ENCODE measurements at places on chromosomes 4 and X.

DNA sequence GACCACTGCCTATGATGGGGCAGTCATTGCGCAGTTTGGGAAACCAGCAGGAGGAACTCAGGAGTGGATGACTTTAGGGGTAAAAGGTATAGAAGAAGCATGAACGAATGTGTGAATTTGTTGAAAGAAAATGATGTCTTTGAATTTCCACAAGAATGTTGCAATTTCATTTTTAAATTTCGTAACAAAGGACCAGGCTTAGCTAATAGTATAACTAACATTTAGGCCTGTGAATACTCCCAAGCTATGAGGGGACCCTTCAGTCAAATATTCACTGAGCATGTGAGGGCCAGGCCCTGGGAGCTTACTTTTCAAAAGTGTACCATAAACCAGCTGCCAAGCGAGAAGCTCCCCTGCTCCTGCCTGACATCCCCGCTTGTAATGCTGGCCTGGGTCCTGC lies 5.3 kb downstream of the MPC1L start:
- DNase-seq = no peak

DNA sequence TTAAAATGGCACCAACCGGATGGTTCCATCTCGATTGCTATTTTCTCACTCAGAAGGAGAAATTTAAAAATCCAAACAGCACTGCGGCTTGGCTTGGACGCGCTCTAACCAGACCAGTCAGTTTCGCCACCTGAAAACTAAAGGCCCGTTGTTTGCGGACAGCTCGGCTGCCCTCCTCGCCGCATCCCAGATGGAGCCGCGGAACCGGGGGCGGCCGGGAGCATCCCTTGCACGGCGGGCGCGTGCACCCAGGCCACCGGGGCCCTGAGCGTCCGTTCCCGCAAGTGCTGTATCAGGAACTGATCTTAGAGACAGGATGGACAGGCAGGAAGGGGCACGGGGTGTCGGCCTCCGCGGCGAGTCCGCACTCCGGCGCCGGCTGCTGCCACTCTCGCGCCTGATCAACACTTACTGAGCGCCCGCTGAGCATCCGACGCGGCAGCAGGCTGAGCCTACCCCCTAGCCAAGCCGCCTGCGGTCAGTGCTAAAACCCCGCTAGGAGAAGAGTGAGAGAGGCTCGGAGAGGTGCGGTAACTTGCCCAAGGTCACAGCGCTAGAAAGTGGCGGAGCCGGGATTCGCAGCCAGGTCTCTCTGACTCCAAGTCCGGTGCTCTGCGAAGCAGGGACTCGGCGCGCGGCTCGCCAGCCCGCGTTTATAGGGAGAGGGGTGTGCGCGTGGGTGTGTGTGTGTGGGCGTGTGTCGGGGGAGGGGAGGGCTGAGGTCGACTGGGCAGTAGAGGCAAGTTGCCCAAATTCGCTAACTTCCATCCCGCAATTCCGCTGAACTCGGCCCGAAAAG lies at the start of gene CITED1:
CITED1 (minus strand) TSS at position 629 of the 799 bp plus-strand sequence. CDS start 3,045 bp downstream, outside the sequence.
- no peak for DNase-seq

DNA sequence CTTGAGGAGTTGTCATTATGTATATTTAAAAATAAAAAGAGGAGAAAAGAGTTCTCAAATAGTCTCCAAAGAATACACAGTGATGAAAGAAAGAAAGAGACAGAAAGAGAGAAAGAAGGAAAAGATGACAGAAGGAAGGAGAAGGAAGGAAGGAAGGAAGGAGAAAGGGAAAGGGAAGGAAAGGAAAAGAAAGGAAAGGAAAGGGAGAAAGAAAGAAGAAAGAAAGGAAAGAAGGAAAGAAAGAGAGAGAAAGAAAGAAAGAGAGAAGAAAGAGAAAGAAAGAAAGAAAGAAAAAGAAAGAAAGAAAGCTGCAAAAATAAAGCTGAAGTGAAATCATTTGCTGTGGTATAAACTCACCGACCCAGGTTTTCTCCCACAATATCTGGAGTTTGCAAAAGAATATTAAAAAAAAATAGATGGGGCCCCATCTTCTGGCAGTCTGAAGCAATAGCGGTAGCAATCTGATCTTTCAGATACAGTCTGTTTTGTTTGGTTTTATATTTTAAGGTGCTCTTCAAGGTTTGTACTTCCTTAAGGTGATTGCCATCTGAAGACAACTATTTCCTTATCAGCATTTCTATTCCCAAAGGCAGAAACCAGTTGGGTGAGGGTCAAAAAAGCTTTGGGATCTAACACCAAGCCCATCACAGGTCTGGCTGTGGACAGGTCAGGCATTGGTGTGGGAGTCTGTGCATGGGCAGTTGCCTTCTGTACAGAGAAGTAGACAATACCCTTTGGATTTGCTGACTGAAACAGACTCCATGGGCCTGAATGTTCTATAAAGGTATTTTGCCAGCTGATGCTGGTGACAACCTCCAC lies 160.4 kb downstream of the CPEB2 start:
- DNase-seq = no peak

GRCh38 chr4:7987148-7987989 lies 47.7 kb upstream of the AFAP1 start:
- peak; percentile 60 for DNase-seq

GRCh38 chr4:141909541-141909940 lies 273.2 kb downstream of the IL15 start:
- DNase-seq = no peak

GRCh38 chr4:7766086-7766485 lies 173.6 kb downstream of the AFAP1 start:
- DNase-seq = no peak

DNA sequence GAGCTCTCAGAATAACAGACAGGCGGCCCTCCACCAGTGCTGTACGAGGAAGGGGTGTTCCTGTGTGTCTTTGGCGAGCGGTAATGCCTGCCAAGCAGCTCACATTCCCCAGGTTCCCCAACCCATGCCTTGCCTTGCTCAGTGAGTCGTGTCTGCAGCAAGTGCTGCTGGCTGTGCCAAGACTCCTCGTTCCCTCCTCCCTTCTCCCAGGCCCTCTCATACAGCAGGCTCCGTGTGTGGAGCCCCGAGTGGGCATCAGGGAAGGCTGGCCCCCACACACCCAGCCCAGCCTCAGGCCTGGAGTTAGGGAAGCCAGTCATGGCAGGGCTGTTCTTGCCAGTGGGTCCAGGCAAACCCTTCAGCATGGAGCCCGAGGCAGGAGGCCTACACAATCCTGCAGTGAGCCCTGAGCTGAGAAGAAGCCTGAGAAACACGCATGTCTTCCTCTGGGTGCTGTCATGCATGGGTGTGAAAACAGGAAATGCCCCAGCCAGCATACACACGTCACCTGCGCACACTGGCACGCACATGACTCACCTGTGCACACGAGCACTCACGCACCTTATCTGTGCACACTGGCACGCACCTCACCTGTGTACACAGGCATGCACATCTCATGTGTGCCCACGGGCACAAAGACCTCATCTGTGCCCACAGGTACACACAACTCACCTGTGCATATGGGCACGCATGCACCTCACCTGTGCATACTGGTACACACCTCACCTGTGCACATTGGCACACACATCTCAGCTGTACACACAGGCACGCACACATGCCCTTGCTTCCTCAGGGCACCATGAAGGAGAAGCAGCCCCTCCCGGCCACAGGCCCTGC lies 238.7 kb downstream of the DHRSX start:
- no peak for DNase-seq

GRCh38 chrX:113793563-113793962 lies 790.3 kb upstream of the HTR2C start:
- DNase-seq = no peak

DNA sequence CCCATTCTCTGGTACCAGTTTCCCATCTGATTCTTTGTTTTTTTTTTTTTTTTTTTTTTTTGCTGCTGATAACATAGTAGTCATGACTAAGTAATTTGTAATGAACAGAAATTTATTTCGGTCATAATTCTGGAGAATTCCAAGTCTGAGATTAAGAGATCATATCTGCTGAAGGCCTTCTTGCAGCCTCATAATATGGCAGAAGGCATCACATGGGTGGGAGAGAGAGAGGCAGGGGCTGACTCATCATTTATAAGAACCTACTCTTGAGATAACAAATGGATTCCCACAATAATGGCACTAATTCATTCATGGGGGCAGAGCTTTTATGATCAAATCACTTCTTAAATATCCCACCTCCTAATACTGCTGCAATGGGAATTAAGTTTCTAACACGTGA lies 1034.3 kb downstream of the STIM2 start:
- no peak for DNase-seq

DNA sequence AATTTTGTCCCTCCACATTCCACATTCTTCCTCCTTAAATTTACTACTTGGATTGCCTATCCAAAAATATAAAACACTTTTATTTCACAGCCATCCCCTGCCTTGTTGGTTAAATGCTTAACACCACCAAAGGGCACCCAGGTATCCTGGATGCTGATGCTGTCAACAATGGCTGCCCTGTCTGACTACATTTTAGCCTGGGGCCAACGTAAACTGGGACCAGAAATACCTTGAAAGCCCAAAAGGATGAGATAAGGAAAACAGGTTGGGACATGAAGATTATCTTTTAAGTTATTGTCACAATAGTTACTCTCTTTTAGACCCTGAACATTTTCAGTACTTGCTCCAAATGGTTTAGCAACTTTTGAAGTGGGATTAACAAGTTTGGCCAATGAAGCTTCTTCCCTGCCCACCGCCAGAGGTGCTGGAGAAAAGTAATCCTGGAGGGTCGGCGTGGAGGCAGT lies 775 bp upstream of the YIPF6 start:
- DNase-seq = no peak

DNA sequence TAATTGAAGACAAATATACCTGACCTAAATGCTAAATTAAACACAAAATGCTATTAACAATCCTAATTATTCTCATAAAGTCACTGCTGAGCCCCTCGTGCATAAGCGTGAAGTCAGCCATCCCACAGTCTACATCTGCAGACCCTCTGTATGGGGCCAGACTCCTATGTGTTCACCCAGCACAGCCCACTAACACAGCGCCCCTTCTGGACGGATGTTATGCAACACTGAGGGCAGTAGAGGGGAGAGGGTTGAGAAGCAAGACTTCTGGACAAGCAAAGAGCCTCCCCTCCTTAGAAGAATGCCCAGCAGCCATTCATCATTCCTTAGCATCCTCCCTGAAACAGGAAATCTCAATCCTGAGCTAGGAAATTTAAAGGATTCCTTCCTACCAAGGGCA lies 7.9 kb downstream of the TRPC3 start:
- DNase-seq = no peak

GRCh38 chr4:81494031-81494431 lies 22.3 kb upstream of the RASGEF1B start:
- DNase-seq = no peak

- DNase-seq = no peak
These were observed 11.5 kb downstream of the ETNPPL start for GRCh38 chr4:108751321-108751720.

- no peak for DNase-seq
These were observed 58.0 kb upstream of the SCOC start for GRCh38 chr4:140315438-140315837.

GRCh38 chr4:185210102-185210981 lies 944 bp downstream of the SNX25 start:
- no peak for DNase-seq

- DNase-seq = no peak
These were observed at the start of gene SOD3 for GRCh38 chr4:24794916-24795665. Gene SOD3 (plus strand): TSS chr4:24795573. CDS start chr4:24799522, 3,949 bp downstream.

GRCh38 chr4:147513091-147513490 lies 32.2 kb downstream of the EDNRA start:
- DNase-seq = no peak

DNA sequence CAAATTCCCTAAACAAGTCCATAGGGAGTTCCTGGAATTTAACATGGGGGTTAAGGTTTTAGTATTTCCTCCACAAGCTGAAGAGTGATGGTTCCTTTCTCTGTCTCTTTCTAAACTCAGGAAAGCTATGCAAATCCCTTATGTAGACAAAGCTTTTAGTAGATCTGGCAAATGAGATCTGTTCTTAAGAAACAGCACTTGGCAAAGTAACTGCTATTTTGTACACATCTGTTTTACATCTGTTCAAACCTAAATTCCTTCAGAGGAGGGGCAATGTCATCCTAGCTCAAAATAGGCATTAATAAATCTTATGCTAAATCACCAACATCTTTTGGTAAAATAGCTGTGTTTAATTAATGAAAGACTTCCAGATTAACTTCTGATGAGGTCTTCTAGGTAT lies 137.8 kb upstream of the TBC1D9 start:
- no peak for DNase-seq

- no peak for DNase-seq
These were observed 1703.9 kb upstream of the TENM3 start for GRCh38 chr4:180539284-180539683.

- DNase-seq = no peak
These were observed 49.9 kb upstream of the GIMD1 start for GRCh38 chr4:106418444-106418843.

- DNase-seq = no peak
These were observed 8.8 kb upstream of the RASL11B start for GRCh38 chr4:52853351-52853750.

DNA sequence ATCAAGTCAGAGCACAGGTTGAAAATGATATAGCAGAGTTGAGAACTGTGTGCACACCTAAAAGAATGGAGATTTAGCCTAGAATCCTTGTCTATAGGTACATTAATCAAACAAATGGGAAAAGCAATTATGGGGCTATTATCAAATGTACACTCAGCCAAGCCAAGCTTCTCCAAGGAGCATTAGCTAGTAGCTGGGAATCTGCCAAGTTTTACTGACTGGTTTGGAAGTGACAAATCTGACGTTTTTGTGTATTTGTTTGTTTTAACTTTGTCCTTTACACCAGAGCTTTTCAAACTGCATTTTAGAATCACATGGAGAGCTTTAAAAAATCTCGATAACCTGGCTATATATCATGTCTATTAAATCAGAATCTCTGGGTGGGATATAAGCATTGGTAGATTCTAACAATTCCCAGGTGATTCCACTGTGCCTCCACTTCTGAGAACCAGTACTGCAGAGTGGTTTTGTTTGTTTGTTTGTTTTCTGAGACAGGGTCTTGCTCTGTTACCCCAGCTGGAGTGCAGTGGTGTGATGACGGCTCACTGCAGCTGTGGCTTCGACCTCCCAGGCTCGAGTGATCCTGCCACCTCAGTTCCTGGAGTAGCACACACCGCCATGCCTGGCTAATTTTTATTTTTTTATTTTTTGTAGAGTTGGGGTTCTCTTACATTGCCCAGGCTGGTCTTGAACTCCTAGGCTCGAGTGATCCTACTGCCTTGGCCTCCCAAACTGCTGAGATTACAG lies 279.8 kb downstream of the UNC5C start:
- DNase-seq = no peak

- no peak for DNase-seq
These were observed 455.7 kb downstream of the GABRG1 start for GRCh38 chr4:45668128-45668527.

GRCh38 chrX:155611302-155611701 lies 1.4 kb downstream of the TMLHE start:
- no peak for DNase-seq

GRCh38 chr4:82097504-82097903 lies 276.3 kb downstream of the HNRNPD start:
- DNase-seq = no peak

- no peak for DNase-seq
These were observed 26.0 kb downstream of the LRP2BP start for GRCh38 chr4:185369731-185370130.
